ENCODE measurements at places on chromosomes 11 and 22.

GRCh38 chr11:9820260-9820659 lies 156.4 kb downstream of the SWAP70 start:
- no peak for DNase-seq

- no peak for DNase-seq
Observed at GRCh38 chr22:36493690-36494110, 12.3 kb upstream of the TXN2 start.

- no peak for DNase-seq
Observed at GRCh38 chr22:19291218-19291579, 320 bp downstream of the CLTCL1 start.

DNA sequence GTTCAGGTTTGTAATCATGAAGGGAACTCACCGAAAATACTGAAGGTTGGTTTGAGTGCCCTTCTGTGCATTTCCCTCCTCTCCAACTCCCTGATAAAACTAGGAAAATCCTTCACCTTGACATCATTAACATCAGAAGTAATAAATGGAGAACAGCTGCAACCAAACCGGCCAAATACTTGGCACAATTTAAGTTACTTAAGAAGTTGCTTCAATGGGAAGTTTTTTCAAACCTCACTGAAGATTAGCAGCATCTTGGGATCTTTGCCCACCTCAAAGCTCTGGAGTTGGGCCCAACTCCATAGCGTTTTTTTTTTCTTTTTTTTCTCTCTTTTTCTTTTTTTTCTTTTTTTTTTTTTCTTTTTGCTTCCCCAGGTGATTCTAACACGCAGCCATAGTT lies 784.8 kb downstream of the KCNA4 start:
- no peak for DNase-seq

- no peak for DNase-seq
Observed at GRCh38 chr11:1013631-1013935, 22.9 kb downstream of the MUC6 start.

DNA sequence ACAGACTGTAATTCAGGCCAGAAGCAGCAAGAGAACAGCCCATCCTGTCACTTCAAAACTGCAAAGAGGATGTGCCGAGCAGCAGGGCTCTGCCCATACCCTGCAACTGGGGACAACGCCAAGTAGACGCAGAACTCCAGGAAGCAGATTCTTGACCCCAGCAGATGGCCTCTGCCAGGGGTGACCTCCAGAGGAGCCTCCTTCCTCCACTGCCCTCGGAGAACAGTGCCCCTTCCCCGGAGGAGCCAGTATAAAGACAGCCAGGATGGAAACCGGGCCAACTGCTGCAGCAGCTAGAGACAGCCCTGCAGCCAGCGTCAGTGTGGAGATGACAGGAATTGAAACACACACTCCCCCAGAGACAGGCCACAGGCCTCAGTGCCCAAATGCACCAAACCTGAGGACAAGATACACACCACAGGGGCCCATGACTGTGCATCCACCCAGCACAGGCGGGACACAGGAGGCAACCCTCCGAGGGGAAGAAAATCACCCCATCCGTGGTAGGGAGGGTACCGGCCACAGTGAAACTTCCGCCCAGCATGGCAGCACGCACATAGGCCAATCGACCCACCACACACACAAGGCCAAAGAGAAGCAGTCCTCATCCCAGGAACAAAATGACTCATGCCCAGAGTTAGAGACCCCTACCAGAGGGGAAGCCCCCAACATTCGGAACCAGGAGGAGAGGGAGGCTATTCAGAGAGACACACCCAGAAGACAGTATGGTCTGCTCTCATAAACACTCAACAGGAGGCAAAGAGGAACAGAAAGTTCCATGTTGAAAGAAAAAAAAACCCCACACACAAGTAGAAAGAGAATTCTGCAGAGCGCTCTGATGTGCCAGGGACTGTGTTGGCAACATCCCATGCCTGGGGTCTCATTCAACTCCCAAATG lies 5.6 kb downstream of the AHNAK start:
- DNase-seq = no peak

DNA sequence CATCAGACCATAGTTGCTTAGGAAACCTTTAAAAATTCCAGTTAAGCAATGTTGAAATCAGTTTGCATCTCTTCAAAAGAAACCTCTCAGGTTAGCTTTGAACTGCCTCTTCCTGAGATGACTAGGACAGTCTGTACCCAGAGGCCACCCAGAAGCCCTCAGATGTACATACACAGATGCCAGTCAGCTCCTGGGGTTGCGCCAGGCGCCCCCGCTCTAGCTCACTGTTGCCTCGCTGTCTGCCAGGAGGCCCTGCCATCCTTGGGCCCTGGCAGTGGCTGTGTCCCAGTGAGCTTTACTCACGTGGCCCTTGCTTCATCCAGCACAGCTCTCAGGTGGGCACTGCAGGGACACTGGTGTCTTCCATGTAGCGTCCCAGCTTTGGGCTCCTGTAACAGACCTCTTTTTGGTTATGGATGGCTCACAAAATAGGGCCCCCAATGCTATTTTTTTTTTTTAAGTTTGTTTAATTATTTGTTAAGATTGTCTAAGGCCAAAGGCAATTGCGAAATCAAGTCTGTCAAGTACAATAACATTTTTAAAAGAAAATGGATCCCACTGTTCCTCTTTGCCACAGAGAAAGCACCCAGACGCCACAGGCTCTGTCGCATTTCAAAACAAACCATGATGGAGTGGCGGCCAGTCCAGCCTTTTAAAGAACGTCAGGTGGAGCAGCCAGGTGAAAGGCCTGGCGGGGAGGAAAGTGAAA lies 73.4 kb downstream of the NCAPD3 start:
- DNase-seq = no peak

DNA sequence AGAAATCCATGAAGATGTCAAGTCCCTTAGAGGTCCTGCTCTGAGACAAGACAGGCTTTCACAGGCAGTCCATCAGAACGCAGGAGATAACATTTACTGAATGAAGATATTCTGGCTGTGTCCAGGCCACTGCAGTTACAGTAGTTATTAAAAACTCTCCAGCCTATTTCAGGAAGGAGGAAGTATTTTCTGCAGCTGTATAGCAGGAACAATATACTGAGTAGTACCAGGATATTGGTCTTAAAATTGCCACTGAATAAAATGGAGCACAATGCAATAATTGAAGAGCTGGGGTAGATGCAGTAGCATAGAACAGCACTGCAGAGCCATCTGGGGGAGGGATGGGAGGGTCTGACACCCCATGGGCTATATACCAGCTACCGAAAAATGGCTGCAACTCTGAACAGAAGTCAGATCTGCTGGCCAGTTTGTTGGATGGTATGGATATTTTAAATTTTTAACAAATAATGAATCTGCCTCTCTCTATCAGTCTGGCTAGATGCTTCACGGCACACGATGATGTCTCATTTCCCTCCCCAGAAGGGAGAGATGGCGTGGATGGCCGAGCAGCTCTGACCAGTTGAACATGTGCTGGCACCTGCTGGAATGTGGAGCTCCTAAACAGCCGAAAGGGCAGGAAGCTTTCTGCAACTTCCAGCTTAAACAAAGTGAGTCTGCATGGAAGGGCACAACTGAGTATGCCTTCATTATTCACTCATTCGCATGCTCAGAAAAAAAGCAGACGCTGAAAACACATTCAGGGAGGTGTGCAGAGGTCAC lies 342.1 kb upstream of the SYN3 start:
- no peak for DNase-seq

DNA sequence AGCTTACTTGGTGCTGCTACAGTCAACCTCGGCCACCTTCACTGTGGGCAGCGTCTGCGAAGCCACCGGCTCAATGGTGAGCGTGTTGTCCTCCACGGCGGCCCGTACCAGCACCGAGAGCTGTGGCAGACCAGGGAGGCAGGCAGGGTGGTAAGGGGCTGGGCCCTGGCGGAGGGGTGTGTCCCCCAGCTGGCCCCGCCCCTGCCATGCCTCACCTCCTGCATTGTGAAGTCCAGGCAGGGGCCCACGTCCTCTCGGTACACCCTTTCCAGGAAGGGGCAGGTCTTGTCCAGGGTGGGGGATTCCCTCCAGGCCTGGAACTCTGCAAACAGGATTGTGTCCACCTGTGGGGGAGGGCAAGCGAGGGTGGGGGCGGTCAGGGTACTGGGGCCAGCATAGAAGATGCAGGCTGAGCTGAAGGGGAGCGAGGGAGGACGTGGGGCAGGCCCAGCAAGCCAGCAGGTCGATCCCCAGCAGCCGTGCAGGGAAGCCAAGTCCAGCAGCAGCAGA lies 12.8 kb downstream of the RAB3IL1 start:
- no peak for DNase-seq

DNA sequence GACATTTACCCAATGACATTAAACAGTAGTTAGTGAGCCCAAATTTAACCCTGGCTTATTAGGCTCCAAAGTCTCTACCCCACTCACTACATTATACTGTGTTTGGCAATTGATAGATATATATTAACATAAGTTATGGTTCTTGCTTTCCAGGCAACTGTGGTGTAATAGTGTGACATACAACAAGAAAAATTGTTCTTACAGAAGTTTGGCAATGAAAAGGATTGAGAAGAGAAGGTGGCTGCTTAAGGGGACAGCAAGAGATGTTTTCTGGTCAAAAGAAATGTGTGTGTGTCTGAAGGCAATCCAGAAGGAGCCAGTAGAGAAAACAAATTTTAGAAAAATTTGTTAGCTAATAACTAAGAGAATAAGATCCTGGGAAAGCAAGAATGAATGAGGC lies 132.4 kb downstream of the SWAP70 start:
- no peak for DNase-seq

Measured in NCI-H1092 (cell line).